Caudate nucleus (tissue), 63 donors: ENCODE measurements at places on chromosomes 13 and 19.

GRCh38 chr13:76216729-76217128, 580.6 kb downstream of the LMO7 start:
- DNase-seq: no peak

- DNase-seq: peak; percentile 14
Observed at GRCh38 chr19:13396250-13397080, 109.8 kb downstream of the CACNA1A start.

- no peak for DNase-seq
Observed at GRCh38 chr13:37138169-37138568, 32.7 kb upstream of the CSNK1A1L start.

GRCh38 chr13:36445278-36445677, 13.0 kb downstream of the CCNA1 start:
- no peak for DNase-seq

GRCh38 chr19:43820098-43820883, 6.8 kb upstream of the ZNF283 start:
- peak; percentile 18 for DNase-seq

DNA sequence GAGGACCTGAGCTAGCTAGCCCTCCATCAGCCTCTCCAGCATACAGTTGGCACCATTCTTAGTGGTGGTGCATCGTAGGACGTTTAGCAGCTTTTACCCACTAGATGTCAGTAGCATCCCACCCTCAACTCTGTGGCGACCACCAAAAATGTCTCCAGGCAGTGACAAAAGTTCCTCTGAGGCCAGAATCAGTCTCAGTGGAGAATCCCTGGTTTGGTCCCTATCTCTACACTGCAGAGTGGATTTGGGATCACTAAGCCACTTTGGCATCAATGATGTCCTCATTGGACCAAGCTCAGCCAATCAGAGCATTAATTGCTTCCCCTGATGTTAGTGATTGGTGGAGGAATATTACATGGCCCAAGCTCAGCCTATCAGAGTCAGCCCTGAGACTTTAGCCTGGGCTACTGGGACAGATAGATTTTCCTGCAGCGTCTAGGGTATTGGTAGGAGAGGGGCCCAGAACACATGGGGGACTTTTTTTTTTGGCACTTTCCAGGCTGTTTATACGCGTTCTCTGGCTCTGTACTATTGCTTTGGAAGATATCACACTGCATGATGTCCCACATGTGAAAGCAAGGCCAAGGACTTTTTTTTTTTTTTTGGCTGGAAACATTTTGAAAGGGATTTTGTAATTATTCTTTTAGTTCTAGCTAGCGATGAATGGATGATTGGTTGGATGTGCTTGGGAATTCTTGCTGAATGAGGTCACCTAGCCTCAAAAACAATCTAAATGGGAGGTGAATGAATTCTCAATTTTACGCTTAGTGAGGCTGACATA, 7.0 kb downstream of the TMEM221 start:
- no peak for DNase-seq

DNA sequence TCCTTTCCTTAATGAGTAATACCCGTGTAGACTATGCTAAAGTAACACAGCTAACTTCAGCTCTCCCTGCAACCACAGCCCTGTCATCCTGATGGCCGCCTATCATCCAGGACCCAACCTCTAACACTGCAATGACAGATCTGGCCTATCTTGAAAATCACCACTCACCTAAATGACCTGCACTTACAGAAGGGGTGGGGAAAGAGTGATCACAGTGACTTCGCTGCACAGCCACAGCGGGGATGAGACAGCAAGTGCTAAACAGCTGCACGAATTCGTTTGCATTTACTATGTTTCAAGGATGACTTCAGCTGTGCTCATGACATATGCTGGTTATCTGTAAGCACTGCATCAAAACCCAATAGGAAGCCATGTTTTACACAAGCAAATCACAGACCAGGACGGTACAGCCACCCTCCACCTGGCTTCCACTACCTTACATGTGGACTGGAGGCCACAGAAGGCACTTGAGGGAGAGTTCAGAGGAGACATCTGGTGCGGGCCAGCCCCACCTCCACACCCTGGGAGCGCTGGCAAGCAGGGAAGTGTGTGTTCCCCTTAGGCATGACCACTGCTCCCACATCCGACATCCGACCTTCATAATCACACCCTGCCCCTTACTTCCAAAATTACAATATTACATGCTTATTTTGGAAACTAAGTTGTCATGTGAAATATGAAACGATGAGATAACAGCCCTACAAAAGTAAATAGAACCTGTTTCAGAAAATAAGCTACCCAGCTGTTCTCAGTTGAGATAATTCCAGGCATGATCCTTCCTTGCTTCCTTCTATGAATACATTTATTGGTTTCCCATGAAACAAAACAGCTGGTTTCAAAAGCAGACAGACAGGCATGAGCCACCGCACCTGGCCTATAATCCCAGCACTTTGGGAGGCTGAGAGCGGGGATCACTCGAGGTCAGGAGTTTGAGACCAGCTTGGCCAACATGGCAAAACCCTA, 95.7 kb downstream of the STK24 start:
- DNase-seq: no peak

- no peak for DNase-seq
Observed at GRCh38 chr13:93420887-93421286, 194.3 kb downstream of the GPC6 start.

- DNase-seq: no peak
Observed at GRCh38 chr19:5628919-5629481, 6.1 kb downstream of the SAFB start.

- DNase-seq: no peak
Observed at GRCh38 chr13:26934096-26934495, 173.5 kb upstream of the GPR12 start.

- no peak for DNase-seq
Observed at GRCh38 chr13:110684388-110685056, 21.4 kb downstream of the CARS2 start.

- no peak for DNase-seq
Observed at GRCh38 chr13:19182536-19182935, 912 bp upstream of the TUBA3C start.
